ENCODE measurements at places on chromosomes 7 and 10. TPM values are rescaled to one million over a fixed set of nuclear protein-coding genes. Genes with fewer than 3 reads are reported as not detected.

Gene TRIM50
- polyA plus RNA-seq, result not detected

Gene RAPGEF5
- polyA plus RNA-seq, result 2.1 TPM

Gene CYP17A1
- not detected for polyA plus RNA-seq

Gene SYNPO2L
- polyA plus RNA-seq, result not detected

Gene RRP12
- polyA plus RNA-seq, result 14.8 TPM

Gene BLNK
- polyA plus RNA-seq, result 4.4 TPM

Gene RARRES2
- not detected for polyA plus RNA-seq

Gene MPP7
- 6.5 TPM for polyA plus RNA-seq

Gene ELAPOR2
- polyA plus RNA-seq, result 3.3 TPM

Data from keratinocyte (primary cell).